ENCODE measurements at places on chromosomes 13 and 19.

DNA sequence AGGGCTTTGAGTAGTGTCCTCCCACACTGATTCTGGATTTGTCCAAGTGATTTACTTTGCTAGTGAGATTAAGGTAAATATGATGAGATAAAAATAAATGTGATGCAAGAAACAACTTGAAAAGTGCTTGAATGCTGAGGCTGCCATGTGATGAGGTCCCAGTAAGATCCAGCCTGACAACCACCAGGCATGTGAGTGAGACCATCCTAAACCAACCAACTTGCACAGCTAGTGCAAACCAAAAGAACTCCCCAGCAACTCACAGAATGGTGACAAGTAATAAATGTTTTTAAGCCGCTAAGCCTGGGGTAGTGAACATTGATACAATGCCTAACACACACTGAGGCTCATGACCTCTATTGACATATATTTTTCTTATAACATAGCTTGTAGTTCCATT, 13.3 kb upstream of the RBM26 start:
- no peak for DNase-seq

DNA sequence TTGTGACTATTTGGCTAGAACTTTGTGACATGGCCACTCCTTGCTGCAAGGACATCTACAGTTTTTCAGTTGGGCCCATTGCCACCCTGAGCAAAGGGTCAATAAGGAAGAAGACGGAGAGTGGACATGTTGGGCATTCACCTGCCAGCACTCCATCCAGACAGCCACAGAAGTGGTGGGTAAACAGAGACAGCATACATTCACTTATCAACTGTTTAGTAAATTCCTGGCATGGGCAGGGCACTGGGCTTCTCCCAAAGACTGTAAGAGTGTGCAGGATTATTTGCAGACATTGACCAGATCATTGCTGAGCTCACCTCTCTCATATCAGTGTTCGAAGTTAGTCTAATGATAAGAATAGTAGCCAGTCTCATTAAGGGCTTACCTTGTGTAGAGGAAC, 29.2 kb downstream of the SIPA1L3 start:
- DNase-seq: no peak

DNA sequence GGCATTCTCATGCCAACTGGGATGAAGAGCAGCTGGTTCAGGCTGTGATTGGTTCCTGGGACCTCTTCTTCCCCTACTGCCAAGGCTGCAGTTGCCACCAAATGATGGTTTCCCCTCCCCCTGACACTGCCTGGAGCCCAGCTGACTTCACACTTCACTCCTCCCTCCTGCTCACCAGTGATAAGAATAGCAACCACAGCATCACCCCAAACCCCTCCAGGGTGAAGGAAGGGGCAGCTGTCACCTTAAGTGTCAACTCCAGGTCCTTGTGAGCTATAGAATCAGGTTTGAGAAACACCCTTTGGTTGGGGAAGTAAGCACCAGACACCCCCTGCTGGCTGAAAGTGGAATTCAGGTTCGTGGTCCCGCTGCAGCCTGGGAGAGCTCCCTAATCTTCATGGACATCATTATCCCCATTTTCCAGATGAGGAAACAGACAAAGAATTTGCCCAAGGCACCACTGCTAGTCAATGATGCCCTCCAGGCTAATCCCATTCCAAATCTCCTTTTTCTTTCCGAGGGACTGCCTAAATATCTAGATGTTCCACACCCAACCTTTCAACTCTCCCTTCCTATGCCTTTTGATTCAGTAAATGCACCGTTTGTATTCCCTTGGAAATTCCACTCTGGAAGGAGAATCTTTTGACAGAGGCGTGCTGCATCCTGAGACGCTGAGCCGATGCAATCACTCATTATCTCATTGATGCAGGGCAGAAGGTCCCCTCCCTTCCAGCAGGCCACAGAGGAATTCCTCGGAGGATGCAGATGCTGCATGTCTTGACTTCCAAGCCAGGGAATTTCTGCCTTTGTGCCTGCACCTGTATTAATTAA, 50.6 kb upstream of the UQCRFS1 start:
- DNase-seq: peak; percentile 69

DNA sequence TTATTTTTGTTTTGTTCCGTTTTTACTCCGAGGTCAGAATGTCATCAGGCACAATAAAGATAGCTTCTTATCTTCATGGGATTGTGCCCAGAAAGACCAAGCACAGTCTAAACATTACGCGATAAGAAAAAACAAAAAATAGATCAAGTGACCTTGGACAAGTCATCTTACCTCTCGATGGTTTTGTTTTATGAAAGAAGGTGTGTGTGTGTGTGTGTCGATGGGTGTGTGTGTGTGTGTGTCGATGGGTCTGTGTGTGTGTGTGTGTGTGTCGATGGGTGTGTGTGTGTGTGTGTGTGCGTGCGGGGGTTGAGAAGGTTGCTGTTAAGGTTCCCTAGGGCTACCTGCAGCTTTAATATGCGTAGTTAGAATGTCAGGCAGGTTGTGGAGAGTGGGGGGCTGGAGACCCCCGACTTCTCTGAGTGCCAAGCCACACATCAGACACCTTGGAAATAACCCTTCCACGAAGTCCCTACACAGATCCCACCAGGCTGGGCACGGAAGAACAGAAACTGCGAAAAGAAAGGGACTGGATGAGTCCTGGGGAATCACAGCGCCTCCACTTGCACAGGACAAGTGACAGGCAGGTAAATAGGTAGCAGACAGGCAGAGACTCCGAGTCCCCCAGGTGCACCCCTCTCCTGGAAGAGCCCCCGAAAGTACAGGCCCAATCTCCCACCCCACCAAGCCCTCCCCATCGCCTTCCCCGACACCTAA, 458 bp upstream of the ATP8A2 start:
- DNase-seq: no peak

GRCh38 chr19:44540736-44541135, 11.3 kb upstream of the CEACAM20 start:
- no peak for DNase-seq

DNA sequence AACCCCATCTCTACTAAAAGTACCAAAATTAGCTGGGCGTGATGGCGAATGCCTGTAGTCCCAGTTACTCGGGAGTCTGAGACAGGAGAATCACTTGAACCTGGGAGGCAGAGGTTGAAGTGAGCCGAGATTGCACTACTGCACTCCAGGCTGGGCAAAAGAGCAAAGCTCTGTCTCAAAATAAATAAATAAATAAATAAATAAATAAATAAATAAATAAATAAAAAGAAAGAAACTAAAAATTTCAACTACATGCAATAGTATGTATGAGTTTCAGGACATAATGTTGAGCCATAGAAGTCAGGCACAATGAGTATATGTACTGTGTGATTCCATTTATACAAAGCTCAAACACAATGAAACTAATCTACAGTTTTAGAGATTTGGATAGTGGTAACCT, 12.9 kb upstream of the ZNF780A start:
- DNase-seq: no peak

- no peak for DNase-seq
Observed at GRCh38 chr19:7830272-7830771, 304 bp downstream of the EVI5L start.

- no peak for DNase-seq
Observed at GRCh38 chr13:110195547-110196485, 111.1 kb downstream of the COL4A1 start.

GRCh38 chr13:40175639-40176038, 490.8 kb downstream of the FOXO1 start:
- no peak for DNase-seq

DNA sequence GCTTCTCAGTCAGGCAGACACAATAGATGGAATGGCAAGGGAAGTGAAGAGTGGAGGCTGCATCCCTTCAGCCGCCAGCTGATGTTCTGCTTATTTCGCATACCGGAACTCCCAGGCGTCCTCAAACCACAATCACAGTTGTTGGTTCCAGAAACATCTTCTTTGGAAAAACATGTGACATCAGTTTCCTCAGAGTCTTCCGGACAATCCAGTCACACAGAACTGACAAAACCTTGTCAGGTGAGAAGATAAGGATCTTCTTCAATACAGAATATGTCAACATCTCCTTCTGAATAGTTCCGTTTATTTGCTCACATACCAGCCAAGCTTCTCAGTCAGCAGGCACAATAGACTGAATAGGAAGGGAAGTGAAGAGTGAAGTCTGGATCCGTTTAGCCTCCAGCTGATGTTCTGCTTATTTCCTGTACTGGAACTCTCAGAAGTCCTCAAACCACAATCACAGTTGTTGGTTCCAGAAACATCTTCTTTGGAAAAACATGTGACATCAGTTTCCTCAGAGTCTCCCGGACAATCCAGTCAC, 45.1 kb upstream of the CEACAM21 start:
- DNase-seq: no peak

GRCh38 chr19:42184401-42184861, 33.0 kb downstream of the DEDD2 start:
- DNase-seq: peak; percentile 81

- DNase-seq: no peak
Observed at GRCh38 chr19:24059563-24060295, 27.3 kb upstream of the ZNF254 start.

GRCh38 chr13:98239162-98240076, 62.4 kb upstream of the RNF113B start:
- DNase-seq: no peak

DNA sequence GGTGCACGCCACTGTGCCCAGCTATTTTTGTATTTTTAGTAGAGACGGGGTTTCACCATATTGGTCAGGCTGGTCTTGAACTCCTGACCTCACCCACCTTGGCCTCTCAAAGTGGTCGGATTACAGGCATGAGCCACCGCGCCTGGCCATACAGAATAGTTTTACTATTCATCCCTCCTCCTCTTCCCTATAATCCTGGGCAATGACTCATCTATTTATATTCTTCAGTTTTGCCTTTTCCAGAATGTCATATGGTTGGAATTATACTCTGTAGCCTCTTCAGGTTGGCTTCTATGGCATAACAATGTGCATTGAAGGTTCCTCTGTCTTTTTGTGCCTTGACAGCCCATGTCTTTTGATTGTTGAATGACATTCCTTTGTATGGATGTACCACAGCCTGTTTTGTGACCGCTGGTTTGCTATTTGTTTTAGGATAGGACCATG, 22.2 kb upstream of the LRP3 start:
- DNase-seq: no peak

GRCh38 chr19:10551698-10552301, 8.1 kb downstream of the ATG4D start:
- peak; percentile 62 for DNase-seq

DNA sequence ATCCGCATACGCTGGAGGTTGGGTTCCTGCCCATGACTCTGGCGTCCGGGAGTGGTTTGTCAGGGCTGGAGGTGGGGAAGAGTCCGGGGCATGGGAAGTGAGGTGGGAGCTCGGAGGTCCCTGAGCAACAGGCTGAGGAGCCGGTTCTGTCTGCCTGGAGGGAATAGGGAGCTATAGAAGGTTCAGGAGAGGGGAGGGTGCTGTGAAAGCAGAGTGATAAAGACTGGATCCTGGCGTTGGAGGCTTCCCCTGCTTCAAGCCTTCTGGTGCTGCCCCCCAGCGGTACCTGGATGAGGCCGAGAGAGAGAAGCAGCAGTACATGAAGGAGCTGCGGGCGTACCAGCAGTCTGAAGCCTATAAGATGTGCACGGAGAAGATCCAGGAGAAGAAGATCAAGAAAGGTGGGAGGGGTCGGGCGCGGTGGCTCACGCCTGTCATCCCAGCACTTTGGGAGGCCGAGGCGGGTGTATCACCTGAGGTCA, 2.6 kb downstream of the HMG20B start:
- no peak for DNase-seq

DNA sequence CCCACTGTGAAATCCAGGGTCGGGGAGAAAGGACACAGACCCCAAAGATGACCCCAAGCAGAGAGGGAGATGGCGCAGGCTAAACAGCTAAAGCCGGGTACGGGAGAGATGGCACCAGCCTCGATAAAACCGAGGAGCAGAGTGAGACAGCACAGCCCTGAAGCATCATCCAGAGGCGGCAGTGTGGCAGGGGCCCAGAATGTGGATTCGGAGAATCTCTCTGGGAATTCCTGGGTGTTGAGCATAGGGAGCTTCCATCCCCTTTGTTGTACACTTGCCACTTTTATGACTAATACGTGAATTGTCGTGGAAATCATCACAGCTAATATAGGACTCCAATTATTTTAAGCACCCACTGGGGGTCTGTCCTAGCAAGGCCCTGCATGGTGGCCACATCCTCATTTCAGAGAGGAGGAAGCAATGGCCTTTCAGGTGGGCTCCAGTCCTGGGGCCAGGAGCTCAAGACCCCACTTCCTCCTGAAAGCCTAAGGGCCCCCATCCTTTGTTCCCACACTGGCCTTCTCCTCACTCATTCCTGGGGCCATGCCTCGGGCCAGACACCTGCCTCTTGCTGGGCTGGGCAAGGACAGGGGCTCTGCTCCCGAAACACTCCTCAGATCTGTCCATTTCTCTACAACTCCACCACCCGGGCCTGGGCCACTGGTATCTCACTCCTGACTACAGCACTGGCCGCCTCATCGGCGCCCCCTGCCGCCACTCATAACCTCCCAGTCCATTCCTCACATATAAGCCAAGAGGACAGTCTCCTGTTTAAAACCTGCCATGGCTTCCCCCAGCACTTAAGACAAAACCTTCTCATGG, 29.3 kb upstream of the ATP1A3 start:
- DNase-seq: peak; percentile 37

DNA sequence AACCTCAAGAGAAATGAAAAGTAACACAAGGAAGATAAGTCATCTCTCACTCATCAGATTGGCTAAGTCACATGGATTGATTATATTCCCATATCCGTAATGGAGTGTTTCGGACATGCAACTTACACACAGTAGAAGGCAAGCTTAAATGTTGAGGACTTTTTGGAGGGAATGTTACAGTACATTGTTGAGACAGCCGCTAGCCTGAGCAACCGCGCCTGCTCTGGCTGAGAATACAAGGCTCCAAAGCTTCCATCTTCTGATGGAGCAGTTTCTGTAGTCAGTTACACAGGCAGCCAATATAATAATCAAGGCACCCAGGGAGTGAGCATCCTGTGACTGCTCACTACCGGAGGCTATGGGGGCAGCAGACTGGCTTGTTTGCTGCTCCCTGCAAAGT, 1.0 kb upstream of the CRYL1 start:
- DNase-seq: no peak

- no peak for DNase-seq
Observed at GRCh38 chr13:86765462-86765861, 905.7 kb upstream of the SLITRK5 start.

DNA sequence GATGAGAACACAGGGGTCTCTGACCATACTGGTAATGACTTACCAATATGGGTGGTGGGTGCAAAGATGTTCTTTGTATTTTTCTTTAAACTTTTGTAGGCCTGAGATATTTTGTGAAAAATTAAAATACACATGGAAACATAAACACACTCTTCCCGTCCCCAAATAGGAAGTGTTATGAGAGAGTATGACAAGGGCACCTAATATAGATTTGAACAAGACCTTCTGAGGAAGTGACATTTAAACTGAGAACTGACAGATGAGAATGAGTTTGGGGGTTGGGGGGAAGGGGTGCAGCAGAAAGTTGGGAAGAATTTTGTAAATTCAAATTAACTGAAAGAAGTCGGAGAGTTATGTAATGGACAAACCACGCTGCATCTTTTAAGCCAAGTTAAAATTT, 224.2 kb downstream of the RGCC start:
- no peak for DNase-seq

- DNase-seq: peak; percentile 51
Observed at GRCh38 chr19:1608359-1609102, 3.3 kb upstream of the UQCR11 start.
